ENCODE measurements at places on chromosomes 7 and 10.

DNA sequence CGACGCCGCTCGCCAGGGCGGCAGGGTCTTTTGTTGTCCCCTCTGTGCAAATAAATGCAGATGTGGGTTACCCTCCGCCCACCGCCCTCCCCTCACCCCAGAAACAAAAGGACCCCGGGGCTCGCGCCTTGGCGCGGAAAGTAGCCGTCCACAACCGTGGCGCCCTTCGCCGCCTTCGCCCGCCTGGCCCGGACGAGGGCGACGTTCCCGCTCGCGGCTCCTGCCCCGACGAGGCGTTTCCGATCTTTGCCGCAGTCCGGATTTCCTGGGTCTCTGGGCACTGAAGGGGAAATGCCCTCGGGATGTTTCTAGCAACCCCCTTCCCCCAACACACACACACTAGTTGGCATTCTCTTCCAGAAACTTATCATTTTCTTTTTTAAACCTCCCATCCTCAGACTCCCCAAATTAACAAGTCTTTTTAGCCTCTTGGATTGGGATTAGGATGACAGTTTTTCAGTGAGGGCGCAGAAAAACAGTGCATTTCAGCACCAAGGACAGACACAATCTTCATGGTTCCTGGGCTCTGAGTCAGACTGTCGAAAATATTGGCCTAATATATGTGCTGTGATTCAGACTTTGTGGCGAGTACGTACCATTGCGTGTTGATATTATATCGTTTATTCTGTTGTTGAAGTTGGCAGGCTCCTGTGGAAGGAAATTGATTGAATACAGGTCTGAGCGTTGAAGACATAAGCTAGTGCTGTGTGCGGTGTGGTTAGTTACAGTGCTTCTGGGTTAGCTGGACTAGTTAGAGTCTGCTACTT, 771 bp downstream of the PHYHIPL start:
- no peak for DNase-seq

DNA sequence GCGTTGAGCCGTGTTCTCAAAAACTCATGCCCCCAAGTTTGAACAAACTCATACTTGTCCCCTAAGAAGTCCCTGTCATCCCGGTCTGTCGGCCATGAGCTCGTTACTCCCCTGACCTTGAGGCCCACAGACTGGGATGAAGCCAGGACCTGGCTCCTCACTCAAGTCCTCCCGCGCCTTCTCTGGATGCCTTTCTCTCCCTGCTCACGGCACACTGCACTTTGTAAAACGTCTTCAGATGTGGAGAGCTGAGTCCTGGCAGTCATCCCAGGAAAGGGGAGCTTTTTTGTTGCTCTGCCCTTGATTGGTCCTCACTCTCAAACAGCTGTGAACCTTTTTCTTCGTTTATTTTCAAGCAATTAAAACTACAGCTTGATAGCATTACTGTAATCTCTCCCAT, 110.8 kb downstream of the JAZF1 start:
- DNase-seq: no peak

DNA sequence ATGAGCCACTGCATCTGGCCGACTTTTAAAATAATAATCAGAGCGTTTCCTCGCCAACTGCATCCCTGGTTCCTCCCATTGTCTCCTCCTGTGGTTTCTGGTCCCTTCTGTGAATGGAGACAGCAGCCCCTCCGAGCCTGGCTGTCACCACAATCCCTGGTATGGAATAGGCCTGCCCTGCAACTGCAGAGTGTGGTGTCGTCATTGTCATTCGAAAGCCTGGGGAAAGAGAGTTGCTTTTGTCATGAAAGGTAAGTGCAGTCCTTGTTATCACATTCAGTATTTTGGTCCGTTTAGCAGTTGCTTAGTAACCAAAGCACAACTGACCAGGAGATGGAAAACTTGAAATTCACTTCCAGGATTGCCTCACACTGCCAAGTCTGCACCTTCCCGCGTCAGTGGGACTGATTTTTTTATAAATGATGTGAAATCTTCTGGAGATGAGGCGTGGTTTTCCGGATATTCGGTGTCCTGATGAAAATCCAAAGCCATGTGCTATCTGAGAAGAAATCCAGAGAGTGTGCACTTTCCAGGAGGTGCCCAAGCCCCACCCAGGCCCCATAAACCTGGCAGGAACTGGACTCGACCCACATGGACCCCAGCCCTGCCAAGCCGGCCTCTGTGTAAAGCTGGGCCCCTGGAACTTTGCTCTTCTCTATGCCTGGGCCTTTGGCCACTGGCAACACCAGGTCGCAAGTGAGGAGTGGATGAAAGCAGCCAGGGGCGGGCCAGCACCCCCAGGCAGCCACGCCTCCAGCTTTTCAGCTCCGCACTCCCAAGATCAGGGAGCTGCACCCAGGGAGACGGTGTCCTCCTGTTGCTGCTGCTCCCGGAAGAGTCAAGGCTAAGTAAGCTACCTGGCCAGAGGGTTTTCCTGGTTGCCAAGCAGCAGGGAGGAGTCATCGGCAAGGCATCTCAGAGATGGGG, 133.7 kb upstream of the SH2B2 start:
- DNase-seq: peak; percentile 83

- DNase-seq: no peak
Observed at GRCh38 chr10:114771749-114772148, 49.8 kb upstream of the FHIP2A start.

DNA sequence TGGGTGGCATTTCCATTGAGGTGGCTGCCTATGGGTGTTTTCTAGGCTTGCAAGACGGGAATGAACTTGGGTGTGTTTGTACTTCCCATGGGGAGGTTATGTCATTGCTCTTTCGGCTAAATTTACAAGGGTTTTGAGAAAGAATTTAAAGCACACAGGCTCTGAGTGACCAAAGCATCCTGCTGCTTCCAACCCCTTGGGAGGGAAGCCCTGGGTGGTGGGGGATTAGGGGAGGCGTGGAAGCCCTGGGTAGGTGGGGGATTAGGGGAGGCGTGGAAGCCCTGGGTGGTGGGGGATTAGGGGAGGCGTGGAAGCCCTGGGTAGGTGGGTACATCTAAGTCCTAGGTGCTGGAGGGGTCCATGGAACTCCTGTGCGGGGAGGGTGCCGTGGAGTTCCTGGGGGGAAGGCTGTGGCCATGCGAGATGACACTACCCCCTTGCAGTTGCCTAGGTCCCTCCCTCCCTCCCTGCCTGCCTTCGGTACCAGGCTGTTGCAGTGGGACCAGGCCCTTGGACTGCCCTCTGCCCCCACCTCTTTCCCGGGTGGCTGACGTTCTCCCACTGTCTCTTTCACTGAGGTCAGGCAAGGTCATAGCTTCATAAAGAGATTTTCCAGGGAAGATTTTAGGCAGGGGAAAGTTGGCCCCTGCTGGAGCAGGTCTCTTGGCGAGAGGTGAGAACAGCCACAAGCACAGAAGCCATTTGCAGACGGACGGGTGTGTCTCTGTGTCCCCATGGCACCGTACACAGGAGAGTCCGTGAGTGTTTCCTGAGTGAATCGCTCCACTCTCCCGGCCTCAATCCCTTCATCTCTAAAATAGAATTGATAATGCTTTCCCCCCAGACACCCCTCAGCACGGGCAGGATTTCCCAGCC, 19.5 kb downstream of the PRF1 start:
- no peak for DNase-seq

DNA sequence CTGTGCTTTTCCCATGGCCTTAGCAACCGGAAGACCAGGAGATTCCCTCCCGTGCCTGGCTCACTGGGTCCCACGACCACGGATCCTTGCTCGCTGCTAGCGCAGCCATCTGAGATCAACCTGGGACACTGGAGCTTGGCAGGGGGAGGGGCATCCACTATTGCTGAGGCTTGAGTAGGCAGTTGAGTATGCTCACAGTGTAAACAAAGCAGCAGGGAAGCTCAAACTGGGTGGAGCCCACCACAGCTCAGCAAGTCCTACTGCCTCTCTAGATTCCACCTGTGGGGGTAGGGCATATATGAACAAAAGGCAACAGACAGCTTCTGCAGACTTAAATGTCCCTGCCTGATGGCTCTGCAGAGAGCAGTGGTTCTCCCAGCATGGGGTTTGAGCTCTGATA, 697.0 kb downstream of the SORCS1 start:
- DNase-seq: peak; percentile 30

DNA sequence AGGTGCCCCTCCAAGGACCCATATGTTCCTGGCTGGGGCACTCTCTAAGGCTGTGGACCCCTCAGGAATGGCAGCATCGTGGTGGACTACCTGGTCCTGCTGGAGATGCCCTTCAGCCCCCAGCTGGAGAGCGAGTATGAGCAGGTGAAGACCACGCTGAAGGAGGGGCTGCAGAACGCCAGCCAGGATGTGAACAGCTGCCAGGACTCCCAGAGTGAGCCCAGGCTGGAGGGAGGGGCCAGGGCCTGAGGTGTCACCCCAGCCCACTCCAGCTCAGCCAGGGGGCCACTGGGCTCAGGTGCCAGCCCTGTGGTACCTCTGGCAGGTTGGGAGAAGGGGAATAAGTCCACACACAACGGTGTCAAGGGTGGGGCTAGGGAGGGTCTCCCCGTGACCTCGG, 4.7 kb upstream of the MUC12 start:
- no peak for DNase-seq

DNA sequence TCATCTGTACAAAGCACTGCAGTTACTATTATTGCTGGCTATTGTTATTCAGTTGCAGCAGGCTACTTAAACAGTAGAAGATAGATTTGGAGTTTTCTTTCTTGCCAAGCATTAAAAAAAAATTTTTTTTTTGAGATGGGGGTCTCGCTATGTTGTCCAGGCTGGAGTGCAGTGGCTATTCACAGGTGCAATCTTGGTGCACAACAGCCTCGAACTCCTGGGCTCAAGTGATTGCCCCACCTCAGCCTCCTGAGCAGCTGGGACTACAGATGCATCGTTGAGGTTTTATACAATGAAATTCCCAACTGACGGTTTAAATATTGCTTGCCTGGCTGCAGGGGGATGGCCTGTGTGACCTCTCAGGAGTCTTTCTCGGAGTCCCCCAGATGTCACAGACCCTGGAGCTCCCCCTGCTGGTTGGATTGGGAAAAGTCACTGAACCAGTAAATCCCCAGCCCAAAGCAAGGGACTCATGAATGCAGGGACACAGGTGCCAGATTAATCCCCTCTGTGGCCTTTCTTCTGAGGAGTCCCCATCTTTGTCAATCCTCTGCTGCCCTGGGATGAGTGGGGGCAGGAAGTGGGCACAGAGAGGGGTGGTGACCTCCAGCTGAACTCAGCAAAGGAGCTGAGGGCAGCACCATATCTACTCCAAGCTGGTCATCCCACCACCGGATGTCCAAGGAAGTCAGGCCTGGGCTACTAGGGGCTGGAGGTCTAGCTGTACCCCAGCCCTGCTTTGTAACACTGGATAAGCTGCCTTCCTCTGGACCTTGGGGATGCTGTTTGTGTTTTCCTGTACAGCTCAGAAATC, 149.6 kb downstream of the C10orf105 start:
- DNase-seq: peak; percentile 40

DNA sequence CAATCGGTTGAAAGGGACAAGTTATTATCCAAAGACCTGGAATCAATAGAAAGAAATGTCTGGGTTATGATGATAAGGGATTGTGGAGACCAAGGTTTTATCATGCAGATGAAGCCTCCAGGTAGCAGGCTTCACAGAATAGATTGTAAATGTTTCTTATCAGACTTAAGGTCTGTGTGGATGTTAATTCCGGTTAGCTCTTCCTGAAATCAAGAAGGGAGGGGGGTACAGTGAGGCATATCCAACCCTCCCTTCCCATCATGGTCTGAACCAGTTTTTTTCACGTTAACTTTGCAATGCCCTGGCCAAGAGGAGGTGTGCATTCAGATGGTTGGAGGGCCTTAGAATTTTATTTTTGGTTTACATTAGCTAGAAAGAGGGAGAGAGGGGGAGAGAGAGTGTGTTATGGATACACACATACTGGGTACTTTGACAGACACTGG, 9.8 kb upstream of the LRRC61 start:
- DNase-seq: no peak

DNA sequence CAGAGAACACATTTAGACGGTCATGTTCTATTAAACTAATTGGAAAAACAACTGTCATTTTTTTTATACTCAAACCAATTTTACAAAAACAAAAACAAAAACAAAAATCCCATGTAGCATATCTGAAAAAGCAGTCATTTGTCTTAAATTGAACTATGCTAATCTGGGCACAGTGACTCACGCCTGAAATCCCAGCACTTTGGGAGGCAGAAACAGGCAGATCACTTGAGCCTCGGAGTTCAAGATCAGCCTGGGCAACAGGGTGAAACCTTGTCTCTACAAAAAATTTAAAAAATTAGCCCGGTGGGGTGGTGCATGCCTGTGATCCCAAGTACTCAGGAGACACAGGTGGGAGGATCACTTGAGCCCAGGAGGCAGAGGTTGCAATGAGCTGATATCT, 253.4 kb downstream of the DOCK4 start:
- DNase-seq: no peak

DNA sequence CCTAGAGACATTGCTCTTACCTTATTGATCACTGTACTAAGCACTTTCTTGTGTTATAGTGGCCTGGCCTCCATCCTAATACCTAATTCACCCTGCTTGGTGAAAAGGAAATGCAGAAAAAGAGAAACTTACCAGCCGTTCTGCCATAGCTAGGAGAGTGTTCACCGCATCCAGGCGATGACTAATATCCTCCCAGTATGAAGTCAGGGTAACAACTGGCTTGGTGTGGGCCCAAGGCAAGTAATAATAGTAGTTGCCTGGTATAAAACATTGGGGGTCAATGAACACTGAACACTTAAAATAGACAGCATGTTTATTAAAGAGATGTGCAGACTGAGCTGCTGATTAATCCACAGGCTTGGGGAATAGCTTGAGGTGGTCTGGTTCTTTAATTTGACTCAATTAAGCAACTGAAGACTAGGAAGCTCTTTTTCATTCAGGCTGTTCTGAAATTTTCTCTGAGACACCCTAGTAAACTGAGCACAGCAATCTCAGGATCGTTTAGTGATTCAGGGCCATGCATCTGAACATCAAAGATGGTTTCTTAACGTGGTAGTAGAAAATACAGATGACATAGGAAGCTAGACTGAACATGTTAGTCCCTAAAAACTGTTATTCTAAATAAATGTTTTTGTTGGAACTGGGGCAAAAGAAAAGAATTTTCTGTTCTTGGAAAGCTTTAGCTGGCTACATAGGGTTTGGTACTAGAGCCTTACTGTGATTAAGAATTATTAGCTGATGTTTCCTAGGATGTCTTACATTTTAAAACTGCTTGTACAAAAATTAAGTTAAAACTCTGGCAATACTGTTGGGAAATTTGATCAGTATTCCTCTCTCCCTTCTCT, 102.2 kb downstream of the MYOF start:
- DNase-seq: no peak

- no peak for DNase-seq
Observed at GRCh38 chr10:110698782-110699201, 54.7 kb downstream of the RBM20 start.

DNA sequence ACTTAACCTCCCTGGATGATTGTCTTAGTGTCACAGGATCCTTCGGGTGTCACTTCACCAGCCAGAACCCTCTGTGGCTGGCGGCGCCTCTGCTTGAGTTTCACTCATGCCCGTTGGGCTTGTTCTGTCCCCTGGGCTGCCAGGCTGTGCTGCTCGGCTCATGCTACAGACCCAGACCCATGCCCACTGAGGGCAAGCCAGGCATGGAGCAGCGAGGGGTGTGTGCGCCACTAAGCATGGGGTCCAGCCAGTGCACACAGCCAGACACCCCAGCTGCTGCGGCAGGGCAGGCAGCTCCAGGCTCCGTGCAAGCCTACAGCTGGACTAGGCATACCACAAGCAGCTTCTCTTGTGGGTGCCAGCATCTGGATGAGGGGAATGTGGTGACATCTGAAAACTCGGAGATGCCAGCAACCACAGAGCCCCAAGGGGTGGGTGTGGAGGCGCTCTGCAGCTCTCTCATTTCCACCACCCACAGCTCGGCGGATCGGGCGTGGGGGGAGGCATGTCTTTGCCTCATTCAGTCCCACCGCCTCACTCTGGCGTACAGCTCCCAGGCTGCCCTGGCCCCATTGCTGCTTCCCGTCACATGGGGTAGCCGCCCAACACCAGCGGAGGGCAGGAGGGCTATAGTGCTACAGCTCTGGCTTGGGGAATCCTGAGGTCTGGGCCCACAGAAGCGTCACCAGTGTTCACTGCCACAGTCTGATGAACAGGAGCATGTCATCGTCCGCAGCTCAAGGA, 269.6 kb upstream of the LRGUK start:
- no peak for DNase-seq
